ENCODE measurements at places on chromosomes 16 and 17.

- DNase-seq, result no peak
These were observed 165.8 kb downstream of the CHD9 start for GRCh38 chr16:53220585-53220984.

- no peak for DNase-seq
These were observed 443.0 kb downstream of the WWOX start for GRCh38 chr16:78542419-78542818.

DNA sequence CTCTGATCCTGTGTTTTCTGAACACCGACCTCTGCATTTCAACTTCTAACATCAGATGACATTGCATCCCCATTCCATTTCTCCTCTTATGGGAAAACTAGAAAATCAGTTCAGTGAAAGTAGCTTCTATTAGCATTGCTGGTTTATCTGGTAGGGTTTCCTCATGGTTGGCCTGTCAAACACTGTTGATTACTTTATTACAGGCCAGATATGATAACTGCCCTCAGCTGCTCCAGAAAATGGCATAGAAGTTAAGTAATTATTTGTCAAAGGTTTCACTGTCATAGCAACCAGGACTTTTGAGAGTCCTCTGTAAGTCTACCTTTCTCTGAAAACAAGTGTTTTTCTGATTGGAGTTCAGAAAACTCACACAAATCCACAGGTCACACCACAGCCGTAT lies 3.0 kb downstream of the GFOD2 start:
- no peak for DNase-seq

- DNase-seq, result no peak
These were observed 4.9 kb upstream of the CBX4 start for GRCh38 chr17:79843816-79844800.

GRCh38 chr17:73513426-73513825 lies 130.8 kb downstream of the SDK2 start:
- no peak for DNase-seq

- DNase-seq, result peak; percentile 19
These were observed 66.0 kb upstream of the ZNF423 start for GRCh38 chr16:49921791-49922456.

- DNase-seq, result peak; percentile 56
These were observed 96.8 kb downstream of the IRF8 start for GRCh38 chr16:85995541-85996423.
